ENCODE measurements at places on chromosomes 3 and 15. TPM values are rescaled to one million over a fixed set of nuclear protein-coding genes. Genes with fewer than 3 reads are reported as not detected.

- H3K4me1 ChIP-seq = no peaks in the 10 kb centered on the region
- no peak for DNase-seq
- no peak overlapping the region for H3K27ac ChIP-seq
- no peaks in the 10 kb centered on the region for H3K36me3 ChIP-seq
- no peaks in the 10 kb centered on the region for H3K27me3 ChIP-seq
Observed at GRCh38 chr3:152554980-152555379, 280.0 kb upstream of the P2RY1 start.

- no peak overlapping the region for H3K4me3 ChIP-seq
- no peaks in the 10 kb centered on the region for H3K36me3 ChIP-seq
- no peaks in the 10 kb centered on the region for H3K4me1 ChIP-seq
- DNase-seq = no peak
- H3K27me3 ChIP-seq = no peaks in the 10 kb centered on the region
- H3K27ac ChIP-seq = no peak overlapping the region
Observed at GRCh38 chr3:176820764-176821163, 376.5 kb downstream of the TBL1XR1 start.

Gene UQCC5
- 15.3 TPM for total RNA-seq

DNA sequence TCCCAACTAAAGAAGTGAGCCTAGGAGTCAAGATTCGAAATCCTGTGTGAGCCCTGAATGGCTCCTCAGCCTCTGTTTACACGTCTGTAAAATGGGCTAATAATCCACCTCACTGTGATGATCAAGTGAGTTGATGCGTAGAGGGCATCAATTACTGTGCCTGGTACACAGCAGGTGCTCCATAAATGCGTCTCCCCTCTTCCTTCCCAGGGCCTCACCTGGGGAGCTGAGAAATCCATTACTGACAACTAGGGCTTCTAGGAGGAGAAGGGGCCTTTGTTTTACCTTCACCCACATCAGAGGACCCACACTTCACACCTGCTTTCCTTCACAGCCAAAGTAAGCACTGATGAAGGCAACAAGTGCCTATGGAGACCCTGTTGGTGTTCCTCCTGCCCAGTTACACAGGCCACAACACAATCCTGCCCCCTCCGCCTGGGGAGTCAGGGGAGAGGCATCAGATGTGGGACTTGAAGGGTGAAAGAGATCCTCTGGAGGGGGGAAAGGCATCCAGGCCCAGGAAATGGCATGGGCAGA, 1.4 kb downstream of the CIB2 start:
- H3K4me3 ChIP-seq = no peak overlapping the region
- no peak overlapping the region for H3K27ac ChIP-seq
- DNase-seq = no peak
